Stimulated activated CD8-positive, alpha-beta memory T cell treated with anti-CD3 and anti-CD28 coated beads, Interleukin-4, amount 100 ng/mL, for 24 hours (primary cell): ENCODE measurements at places on chromosomes 13 and 19.

- peak; percentile 14 for DNase-seq
Measured at GRCh38 chr19:45340232-45340898, at the start of gene KLC3. TSS of gene KLC3 (plus strand) at chr19:45340750. CDS start at chr19:45345542, 4,792 bp downstream.

DNA sequence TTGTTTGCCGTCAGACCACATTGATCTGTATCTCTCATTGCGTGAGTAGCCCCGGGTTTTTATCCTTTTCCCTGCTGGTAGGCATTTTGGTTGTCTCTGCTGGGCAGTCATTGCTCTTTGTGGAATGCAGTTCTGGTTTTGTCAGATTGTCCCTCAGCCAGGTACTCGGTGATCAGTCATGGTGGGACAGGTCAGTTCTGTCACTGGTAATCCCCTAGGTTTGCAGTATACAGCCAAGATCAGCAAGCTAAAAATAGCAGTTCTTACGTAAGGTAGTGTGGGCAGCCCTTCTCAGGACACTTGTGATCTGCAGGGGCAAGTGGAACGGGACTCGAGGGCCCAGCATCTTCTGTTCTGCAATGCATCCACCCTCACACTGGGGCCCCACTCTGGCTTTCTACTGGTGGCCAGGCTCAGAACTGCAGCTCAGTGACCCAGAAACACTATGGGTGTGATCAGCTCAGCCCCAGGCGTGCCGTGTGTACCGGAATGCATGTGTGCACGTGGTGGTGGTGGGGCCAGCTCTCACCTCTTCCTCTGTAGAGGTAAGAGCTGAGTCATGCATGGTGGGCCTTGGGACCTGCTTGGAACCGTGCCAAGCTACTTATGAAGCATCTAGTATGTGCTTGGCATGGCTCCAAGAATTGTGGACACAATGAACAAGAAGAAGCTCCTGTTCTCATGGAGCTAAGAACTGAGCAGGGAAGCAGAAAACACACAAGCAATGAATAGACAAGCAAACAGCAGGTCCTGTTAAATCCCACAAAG is 6.3 kb downstream of the PLEKHF1 start:
- peak; percentile 78 for DNase-seq

DNA sequence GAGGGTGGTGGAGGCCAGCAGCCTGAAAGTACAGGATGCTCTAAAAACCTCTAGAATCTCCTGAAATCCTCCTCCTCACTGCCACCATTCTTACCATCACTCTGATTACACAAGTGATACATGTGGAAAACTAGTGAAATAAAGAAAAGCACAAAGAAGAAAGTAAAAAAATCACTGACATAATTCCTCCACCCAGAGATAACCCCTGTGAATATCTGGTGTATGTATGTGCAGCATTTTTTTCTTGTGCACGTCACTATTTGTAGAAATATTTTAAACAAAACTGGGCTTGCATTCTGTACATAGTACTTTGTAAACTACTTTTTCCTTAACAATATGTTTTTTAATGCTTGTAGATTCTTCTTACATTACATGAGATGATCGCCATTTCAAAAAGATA is 73.2 kb downstream of the CDADC1 start:
- no peak for DNase-seq

DNA sequence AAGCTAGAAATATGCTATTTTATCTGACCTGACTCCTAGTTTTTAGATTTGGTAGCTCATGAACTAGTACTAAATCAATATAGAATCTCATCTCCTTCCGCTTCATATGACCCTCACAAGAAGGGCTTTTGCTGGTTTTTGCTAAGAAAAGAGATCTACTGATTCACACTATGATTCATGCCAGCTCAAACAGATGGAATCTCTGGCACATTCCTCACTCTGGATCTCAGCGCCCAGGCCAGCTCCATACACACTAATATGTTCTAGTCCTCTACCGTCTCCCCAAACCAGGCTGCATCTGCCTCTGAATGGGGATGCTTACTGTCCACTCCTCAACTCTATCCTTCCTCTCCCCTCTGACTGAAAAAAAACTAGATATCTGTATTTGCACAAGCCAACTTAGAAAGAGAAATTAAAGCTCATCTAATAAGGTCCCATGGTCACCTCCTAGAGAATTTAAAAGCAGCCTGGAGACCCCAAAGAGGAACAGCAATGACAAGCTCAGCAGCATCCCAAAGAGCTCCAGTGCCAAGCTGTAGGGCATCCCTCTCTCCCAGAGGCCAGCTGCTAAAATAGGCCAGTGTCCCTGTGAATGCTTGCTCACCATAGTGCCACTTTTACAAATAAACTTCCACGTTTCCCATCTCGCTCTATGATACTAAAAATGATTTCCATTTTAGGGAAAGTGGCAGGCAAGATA is 74.9 kb downstream of the LHFPL6 start:
- no peak for DNase-seq

GRCh38 chr13:38514575-38514974 is 164.9 kb downstream of the UFM1 start:
- no peak for DNase-seq

GRCh38 chr13:70816853-70817252 is 708.6 kb upstream of the KLHL1 start:
- no peak for DNase-seq

- peak; percentile 15 for DNase-seq
Measured at GRCh38 chr19:17681505-17682125, 6.5 kb downstream of the UNC13A start.

DNA sequence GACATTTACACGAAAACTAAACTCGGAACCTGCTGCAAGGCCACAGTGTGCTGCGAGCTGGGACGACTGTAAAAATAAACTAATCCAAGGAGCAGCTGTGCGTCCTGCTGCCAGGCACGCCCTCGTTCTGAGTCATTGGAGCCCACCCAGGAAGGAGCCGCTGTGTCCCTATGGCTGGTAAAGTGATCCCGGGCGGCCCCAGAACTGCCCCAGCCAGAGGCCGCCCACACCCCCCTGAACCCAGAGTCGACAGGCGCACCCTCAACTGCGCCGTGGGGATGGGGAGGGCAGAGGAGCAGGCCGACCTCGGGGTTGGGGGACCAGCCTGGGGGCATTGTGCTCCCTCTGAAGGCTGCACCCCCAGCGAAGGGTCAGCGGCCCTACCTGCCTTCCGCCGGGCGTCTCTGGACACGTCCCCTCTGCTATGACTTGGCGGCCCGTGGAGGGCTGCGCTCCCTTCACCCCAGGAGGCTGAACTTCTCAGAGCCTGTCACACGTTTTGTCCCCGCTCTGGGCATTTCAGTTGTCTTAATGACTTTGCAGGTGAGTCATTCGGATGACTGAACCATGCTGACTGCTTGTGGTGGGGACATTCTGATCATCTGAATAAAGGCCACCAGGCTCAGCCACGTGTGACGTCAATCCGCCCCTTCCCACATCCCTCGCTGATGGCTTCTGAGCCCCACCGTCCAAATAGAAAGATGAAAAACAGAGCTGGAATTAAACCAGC is 42.7 kb downstream of the ADPRHL1 start:
- no peak for DNase-seq

GRCh38 chr13:89150362-89150761 is 1479.2 kb downstream of the SLITRK5 start:
- no peak for DNase-seq

DNA sequence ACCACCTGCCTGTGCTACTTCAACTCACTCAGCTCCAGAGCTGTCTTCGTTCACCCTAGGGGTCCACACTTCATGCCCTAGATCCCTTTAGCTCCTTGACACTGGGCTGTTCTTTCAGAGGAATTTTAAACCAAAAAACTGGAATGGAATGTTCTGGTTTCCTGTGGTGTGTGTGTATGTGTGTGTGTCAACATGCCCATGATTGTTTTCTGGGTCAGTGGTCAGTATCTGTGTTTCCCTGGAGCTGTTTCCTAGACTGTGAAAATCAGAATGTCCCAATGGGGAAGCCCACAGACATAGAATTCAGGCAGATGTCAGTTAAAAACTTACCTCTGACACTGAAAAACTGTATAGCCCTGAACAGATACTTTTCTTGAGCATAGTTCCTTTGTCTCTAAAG is 1.3 kb downstream of the PMIS2 start:
- DNase-seq = no peak

DNA sequence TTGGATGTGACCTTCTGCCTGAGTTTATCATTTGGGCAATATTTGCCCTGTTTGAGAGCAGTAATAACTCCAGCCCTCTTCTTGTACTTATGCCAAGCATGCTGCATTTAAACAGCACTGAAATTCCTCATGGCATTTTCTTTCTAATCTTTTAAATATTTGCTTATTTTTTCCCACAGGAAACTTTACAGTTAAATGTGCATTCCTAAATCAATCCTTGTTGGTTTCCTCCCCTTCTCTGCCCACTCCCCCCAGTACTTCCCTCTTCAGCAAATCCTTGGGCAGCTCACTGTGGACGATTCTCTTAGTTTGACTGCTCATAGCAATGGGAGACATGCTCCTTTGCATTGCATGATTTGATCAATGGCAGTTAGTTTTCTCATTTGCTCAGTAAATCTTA is 68.7 kb downstream of the RAP2A start:
- no peak for DNase-seq

DNA sequence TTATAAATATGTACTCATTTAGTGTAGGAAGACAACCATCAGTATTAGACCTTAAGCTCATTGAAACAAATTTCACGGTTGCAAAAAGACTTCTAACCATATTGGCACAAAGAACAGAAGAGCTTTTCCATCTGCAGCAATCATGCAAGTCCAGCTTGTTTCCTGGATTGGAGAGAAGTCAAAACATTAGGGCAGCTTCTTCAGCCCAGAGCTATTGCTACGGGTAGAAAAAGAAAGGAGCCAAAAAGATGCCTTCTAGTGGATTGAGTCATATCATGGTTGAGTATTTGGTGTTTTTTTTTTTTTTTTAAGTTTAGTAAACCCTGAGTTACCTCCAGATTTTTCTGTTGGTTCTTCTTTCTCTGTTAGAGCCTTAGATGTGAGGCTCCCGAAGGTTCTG is 99.8 kb downstream of the WDFY2 start:
- DNase-seq = no peak

- DNase-seq = no peak
Measured at GRCh38 chr13:44012910-44013757, 133.4 kb downstream of the LACC1 start.

GRCh38 chr19:2534423-2535013 is 58.6 kb downstream of the GADD45B start:
- no peak for DNase-seq

DNA sequence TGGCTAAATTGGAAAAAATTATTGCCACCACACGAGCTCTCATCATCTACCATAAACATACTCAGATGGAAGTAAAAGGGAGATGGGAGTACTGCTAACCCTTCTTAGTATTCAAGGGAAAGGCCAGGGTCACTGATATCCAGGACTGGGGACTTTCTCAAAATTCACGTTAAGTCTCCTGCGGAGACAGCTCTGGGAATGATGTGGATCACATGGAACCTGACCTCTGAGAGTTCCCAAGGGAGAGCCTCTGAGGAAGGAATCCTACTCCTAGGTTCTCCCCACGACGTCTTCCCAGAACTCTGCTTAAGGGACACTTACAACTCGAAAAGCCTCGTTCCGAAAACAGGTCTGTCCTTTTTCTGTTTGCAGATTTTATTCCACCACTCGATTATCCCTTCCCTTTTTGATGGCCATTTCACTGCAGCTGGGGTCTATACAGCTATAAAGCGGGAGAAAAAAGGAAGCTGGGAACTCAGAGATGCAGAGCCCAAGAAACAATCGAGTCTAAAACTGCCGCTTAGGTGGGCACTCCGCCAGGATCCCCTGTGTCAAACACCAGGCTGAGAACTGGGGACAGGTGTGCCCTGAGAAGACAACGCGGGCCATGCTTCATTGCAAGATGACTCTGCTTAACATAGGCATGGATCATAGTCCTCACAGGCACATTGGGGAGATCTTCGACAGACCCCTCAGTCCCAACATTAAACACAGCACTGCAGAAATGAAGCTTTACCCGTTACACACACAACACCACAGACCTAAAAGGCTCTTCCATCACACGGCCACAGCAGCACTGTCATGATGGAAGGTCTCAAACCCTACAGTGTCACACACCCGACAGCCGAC is 823 bp upstream of the ZNF567 start:
- DNase-seq = no peak

DNA sequence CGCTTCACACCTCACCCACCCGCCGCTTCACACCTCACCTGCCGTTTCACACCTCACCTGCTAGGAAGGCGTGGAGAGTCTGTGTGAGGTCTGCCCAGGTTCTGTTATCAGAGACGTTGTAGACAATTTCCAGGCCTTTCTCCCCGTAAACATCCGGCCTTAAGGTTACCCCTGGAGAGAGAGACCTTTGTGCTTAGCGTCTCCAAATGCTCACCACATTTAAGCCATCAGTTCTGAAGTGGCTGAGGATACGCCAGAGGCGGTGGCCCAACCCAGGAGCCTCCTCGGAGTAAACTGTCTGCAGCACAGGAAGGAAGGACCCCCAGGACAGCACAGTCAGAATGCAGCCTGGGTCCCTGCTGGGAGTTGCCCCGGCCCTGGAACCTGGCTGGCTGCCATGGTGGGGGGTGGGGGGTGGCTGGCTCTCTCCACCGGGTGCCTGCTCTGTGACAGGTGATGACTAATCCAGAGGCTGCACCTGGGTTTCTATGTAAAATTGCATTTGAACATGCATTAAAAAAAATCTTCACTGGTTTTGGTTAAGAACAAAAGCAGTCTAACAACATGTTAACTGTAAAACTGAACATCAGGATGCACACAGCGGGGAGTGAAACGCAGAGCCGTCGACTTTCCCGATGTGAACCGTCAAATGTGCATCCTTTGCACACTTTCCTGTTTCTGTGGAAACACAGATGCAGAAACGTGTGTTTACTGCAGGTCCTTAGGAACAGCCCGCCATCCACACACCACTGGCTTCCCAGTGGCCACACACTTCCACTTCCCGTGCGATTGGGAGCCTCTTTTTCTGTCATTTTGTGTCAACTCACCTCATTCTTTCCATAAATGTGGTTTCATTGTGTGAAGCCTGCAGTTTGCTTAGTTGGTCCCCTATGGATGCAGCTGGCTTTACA is 4.5 kb downstream of the ATP4B start:
- no peak for DNase-seq

DNA sequence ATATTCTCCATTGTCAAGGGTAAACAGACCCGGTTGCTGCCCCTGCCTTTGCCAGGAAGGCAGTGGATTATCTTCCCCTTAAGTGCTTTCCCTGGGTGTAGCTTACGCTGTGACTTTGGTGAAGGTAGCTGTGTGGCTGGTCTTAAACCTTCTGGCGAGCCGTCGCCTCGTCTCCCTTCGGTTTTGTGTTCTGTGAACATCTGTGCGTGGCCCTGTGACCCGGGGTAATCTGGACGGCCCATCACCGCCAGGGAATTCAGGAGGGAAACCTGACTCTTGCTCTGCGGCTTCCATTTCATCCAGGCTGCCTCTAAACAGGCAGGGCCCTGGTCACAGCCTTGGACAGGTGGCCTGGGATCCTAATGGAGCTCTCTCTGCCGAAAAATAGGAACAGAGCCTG is 78.7 kb downstream of the SHISA2 start:
- DNase-seq = no peak

GRCh38 chr13:27644302-27644701 is 22.6 kb downstream of the POLR1D start:
- DNase-seq = no peak

- DNase-seq = no peak
Measured at GRCh38 chr13:103101901-103102300, 35.7 kb upstream of the SLC10A2 start.

DNA sequence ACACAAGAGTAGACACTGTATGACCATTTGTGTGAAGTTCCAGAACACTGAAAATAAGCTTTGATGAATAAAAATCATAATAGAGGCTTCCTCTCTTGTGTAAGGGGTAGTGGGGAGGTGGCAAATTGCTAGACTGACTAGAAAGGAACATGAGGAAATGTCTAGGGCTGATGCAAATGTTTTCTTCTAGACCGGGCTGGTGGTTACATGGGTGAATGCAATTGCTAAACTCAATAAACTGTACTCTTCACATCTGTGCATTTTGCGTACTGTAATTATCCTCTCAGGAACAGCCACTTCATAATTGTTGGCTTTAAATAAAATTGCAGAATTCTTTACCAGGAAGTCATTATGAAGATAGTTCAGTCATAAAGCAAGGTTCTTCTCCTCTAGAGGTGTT is 5.2 kb upstream of the KBTBD7 start:
- no peak for DNase-seq
